ENCODE measurements at places on chromosomes 12 and 14.
A peak's percentile ranks its signal among the peaks of the same experiment; 100 is the strongest.

- no peak for DNase-seq
Observed at GRCh38 chr12:121515615-121516014, 65.2 kb downstream of the KDM2B start.

DNA sequence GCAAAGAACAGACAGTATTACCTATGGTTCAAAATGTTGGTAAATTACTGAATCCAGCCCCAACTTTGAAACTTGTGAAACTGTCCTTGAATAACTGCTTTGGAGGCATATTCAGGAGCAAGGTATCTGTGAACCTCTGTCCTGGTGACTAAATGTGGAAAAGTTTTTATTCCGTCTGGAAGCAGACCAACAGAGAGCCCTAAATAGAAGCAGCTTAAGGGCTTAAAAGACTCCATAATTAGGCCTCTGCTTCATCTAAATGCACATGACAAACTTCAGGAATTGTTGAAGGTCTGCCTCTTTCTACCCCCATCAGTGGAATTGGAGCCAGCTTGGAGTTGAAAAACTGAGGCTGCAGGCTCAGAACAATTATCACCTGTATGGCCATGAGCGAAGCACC is 276.5 kb downstream of the KCNH5 start:
- no peak for DNase-seq

- no peak for DNase-seq
Observed at GRCh38 chr14:104128981-104129380, 9.4 kb upstream of the KIF26A start.

DNA sequence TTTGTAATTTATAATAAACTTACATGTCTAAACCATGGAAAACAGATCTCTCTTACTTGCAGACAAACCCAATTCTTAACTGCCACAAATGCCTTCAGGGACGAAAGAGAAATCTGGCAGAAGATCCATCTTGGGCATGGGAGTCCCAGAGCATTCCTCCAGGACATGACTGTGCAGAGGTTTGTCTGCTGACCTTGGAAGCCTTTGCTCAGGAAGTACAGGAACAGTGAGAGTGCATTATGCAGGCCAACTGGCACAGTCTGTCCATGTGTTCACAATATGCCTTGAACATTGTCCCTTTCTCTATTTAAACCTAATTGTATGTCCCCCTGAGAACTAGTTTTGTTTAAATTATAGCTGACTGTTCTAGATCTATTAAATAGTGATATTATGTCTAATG is 467.1 kb downstream of the ATP23 start:
- no peak for DNase-seq

GRCh38 chr14:87148655-87149054 is 844.3 kb downstream of the GALC start:
- DNase-seq: no peak

DNA sequence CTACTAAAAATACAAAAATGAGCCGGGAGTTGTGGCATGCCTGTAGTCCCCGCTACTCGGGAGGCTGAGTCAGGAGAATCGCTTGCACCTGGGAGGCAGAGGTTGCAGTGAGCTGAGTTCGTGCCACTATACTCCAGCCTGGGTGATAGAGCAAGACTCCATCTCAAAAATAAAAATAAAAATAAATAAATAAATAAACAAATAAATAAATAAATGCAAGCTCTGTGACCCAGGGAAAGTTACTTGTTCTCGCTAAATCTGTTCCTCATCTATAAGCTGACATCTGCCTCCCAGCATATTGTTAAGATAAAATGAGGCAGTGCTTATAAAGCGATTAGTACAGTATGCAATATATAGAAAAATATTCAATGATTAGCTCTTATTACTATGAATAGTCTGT is 56.4 kb upstream of the STK38L start:
- DNase-seq: no peak

DNA sequence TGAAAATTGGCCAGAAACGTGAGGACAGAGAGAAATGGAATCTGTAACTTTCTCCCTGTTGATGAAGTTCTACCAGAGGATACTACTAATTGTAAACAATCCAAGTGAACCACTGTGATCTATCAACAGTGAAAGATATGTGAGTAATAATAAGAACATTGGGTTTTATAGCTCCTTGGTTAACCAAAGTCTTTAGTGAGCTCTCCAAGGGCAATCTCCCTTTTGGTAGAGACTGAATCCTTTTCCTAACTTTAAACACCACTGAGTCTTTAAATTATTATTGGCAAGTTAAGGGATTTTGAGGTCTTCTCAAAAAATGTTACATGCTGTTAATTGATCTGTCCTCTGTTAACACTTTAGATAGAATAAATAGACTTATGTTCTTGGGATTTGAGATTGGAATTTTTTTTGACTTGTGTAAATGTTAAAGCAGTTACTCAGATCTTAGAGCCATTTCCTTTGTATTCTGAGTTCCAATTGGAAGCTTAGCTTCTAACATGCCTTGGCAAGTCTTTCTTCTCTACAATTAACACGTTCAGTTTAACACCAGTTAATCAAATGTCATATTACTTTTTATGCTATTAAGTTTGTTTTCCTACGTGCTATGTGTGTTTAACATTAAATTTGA is 338.2 kb upstream of the DDHD1 start:
- peak; percentile 49 for DNase-seq

- DNase-seq: no peak
Observed at GRCh38 chr14:34172173-34172451, 221.2 kb upstream of the EGLN3 start.

DNA sequence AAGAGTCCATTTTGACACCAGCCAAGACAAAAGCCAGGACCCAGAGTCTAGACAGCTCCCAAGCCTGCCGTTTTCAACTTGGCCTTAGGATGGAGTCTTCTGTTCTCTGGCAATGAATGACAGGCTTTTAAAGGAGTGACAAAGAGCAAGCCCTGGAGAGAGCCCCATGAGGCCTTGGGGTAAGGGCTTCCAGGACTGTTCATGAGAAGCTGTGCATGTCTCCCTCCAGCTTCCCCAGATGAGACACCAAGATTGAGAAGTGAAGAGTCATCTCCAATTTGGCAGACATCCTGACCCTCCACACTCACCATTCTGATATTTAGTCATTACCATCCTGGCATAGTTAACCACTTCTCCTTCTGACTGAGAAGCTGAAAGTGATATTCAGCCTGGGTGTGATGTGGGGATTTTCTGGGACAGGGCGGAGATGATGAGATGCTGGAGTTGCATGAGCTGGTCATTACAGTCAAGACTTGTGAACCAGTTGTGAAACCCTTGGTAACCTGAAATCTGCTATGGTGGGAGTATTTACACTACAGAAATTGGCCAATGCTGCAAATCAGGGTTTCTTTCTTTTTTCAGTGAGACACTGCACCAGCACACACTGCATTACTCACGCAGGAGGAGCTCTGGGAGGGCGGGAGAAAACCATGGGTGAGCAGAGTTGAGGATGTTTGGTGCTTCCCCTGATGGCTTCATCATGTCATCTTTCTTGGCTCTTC is 77.8 kb downstream of the VCPKMT start:
- DNase-seq: peak; percentile 97

GRCh38 chr12:117067638-117068037 is 31.6 kb downstream of the TESC start:
- no peak for DNase-seq

- DNase-seq: no peak
Observed at GRCh38 chr12:22321638-22322037, 12.9 kb downstream of the ST8SIA1 start.

- no peak for DNase-seq
Observed at GRCh38 chr12:68957273-68957672, 24.3 kb upstream of the CPM start.

- DNase-seq: peak; percentile 43
Observed at GRCh38 chr12:113299619-113300237, 35.2 kb downstream of the SLC8B1 start.

DNA sequence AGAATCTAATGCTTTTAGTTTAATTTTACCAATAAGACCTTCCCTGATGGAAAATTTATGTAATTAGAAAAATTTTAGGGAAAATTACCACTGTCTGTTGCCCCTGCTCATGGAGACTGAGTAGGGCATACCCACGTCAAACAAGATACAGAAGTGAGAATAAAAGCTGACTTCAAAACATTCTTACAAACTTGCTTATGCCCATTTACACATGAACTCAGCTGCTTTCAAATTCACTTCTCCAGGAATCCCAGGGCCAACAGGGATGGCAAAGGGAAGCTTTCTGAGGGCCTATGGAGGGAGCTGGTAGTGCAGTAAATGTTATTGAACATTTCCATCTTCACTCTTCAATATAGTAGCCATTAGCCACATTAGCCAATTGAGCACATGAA is 4.8 kb upstream of the NINJ2 start:
- DNase-seq: no peak

- DNase-seq: no peak
Observed at GRCh38 chr12:14803830-14804160, 325 bp downstream of the C12orf60 start.

- DNase-seq: no peak
Observed at GRCh38 chr14:34741840-34742239, 27.4 kb upstream of the CFL2 start.

- no peak for DNase-seq
Observed at GRCh38 chr14:50963919-50964318, 19.6 kb upstream of the PYGL start.

GRCh38 chr14:94486883-94487282 is 10.9 kb upstream of the SERPINA9 start:
- no peak for DNase-seq

DNA sequence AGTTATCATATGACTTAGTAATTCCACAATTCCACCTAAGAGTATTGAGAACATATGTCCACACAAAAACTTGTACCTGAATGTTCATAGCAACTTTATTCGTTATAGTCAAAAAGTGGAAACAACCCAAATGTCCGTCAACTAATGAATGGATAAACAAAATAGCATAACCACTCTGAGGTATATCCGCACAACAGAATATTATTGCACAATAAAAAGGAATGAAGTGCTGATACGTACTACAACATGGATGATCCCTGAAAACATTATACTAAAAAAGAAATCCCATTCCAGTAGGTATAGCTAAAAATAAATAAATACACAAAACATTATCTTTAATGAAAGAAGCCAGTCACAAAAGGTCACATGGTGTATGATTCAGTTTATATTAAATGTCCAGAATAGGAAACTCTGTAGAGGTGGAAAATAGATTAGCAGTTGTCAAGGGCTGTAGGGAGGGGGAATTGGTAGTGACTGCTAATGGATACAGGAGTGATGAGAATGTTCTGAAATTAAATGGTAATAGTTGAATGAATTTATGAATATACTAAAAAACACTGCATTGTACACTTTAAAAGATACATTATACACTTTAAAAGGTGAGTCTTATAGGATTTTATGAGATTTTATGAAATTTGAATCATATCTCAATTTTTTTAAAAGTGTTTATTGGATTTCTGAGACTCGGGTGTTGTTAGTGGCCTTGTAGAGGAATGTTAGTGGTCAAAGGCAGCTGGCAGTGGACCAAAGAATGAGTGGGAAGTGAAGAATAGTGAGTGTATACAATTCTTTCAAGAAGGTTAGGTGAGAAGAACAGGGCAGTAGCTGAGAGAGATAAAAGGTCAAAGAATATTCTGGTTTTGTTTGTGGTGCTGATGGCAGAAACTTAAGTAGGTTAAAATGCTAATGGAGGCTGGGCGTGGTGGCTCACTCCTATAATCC is 36.3 kb upstream of the BAZ1A start:
- DNase-seq: no peak

DNA sequence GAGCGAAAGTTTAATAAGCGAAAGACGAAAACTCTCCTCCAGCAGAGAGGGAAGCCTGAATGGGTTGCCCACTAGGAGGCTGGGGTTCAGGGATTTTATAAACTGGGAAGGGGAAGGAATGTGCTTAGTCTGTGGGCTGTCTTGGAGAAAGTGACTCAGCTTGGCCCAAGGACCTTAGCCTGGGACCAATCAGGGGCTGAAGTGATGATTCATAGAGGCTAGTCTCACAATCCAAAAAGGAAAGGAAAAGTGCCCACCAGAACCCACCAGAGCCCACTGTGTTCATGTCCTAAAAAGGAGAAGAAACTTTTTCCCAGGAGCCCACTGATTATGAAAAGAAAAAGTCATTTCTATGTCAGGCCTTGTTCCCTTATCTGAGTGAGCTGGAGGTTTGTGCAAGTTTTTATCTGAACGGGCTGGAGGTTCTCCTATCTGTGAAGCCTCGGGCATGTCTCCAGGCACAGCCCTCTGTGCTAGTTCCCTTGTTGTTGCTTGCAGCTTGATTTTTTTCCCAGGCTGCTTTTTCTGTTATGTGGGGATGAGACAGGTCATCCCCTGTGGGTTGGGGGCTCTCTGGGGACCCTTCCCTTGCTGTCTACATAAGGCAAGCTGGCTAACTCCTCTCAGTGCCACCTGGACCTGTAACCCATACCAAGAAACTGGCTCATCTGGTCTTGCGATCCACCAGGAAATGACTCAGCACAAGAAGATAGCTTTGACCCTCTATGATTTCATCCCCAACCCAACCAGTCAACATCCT is 8.3 kb upstream of the GOLGA5 start:
- peak; percentile 47 for DNase-seq

- no peak for DNase-seq
Observed at GRCh38 chr14:84436528-84436927, 1093.4 kb upstream of the FLRT2 start.

DNA sequence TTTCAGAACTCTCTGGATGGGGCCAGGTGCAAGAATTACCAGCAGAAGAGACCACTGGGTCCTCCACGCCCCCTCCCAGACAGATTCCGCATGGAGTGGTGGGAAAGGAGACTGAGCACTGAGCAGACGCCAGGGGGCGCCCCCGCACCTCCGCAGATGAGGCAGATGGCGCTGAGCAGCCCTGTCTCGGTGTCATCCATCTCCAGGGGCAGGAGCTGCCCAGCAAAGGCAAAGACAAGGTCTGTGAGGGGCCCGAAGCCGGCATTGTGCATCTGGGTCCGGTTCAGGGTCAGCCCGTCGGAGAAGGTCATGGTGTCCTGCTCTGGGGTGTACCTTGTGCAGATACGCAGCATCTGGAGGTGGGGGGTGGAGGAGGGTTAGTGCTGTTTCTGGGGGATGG is 6.3 kb upstream of the ITGB7 start:
- no peak for DNase-seq

- DNase-seq: no peak
Observed at GRCh38 chr12:58321414-58321813, 380.0 kb downstream of the ATP23 start.

DNA sequence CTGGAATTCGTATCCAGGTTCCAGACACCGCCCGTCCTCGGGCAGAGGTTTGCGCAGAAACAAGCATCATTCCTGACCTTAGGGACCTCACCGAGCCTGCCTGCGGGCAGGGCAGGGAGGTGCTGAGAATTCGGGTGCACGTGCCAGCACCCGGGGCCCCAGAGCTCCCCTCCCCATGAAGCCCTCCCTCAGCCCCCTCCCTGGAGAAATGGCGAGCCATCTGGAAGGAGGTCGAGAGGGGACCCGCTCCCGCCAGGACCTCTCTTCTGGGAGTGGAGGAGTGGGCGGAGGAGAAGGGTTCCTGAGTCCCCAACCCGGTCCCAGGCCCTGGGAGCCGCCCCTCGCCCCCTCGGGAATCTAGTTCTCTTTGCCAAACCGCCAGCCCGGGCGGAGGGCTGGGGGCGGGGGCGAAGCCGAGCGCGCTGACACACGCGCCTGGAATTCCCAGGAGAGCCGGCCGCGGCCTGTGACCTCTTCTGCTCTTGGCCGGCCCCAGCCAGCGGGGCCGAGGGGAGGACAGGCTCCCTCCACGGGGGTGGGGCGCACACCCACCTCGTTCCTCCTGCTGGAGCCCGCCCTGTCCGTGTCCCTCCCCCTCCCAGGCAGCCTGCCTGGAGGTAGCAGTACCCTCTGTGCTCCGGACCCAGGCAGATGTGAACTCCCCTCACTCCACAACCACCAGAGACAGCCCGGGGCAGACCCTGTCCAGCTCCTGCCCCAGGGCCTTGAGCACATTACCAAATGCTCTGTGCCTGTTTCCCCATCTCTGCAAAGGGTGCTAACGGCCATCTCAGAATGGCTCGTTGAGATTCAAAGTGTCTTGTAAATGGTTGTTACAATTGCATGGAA is 23.0 kb upstream of the GPR132 start:
- DNase-seq: no peak

- DNase-seq: no peak
Observed at GRCh38 chr12:123465084-123465483, 7.1 kb downstream of the SNRNP35 start.
